Tibial artery (tissue), 4 donors: ENCODE measurements at places on chromosomes 1 and 21.
A peak's percentile ranks its signal among the peaks of the same experiment; 100 is the strongest.

GRCh38 chr1:246726255-246726679 is 2.1 kb downstream of the SCCPDH start:
- H3K27ac ChIP-seq, result no peak overlapping the region
- H3K4me3 ChIP-seq, result no peak overlapping the region
- peaks cover 45% of the 10 kb centered on the region for H3K36me3 ChIP-seq
- DNase-seq, result no peak

DNA sequence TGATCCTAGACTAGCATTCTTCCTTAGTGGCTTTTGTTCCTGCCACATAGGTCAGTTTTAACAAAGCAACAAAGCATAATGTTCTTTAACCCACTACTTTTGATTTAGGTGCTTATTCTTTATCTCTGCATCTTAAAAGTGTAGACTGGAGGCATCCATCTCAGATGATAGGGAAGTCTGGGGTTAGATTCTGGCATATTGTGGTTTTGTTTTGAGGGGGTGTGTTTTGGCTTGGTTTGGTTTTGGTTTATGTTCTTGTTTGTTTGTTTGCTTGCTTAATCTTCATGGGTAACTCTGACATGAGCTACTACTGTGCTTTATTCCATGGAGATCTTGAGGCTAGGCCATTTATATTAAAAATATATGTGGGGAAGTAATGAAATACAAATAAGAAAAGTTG is 40.3 kb upstream of the MYOCOS start:
- no peaks in the 10 kb centered on the region for H3K4me1 ChIP-seq
- H3K27me3 ChIP-seq, result no peaks in the 10 kb centered on the region
- no peak for DNase-seq
- peaks cover 93% of the 10 kb centered on the region for H3K36me3 ChIP-seq
- no peak overlapping the region for H3K27ac ChIP-seq
- H3K4me3 ChIP-seq, result no peak overlapping the region

DNA sequence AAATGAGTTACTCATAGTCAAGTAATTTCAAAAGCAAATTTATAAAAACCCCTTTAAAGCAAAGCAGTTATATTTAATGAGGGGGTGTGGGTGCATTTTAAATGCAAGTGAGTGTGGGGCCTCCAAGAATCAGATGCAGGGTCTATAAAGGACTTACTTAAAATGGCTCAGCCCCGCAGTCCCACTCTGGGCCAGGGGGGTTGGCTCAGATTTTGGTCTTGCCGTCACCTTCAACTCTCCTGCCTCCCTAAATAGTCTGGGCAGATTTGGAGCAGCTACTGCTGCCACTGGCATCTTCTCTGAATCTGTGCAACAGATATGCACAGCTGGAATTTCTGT is 16.2 kb downstream of the AMPD2 start:
- no peak overlapping the region for H3K27ac ChIP-seq
- DNase-seq, result no peak
- no peak overlapping the region for H3K4me3 ChIP-seq
- no peaks in the 10 kb centered on the region for H3K27me3 ChIP-seq

DNA sequence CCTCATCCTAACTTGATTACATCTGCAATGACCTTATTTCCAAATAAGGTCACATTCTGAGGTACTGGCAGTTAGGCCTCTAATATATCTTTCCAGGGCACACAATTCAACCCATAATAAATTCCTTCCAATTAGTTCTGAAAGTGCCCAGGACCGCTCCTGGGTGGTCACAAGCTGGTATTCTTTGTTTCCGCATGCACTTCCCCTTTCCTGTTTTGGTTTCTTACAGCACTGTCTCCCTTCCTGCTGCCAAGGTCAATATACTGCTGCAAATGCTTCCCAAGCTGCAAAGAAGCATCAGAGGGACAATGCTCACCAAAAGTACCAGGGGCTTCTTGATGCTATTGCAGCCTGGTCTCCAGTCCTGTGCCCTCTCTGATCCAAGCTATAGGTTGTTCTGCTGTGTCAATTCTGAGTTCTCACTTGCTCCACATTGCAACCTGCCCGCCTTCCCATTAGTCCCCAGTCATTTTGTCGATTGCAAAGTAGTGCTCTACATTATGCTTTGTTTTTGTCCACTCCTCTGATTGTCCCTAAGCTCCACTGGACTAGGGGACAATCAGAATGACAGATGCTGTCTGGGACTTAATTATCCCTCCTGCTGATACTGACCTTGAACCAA is 13.9 kb upstream of the XPR1 start:
- H3K27me3 ChIP-seq, result no peaks in the 10 kb centered on the region
- H3K36me3 ChIP-seq, result no peaks in the 10 kb centered on the region

DNA sequence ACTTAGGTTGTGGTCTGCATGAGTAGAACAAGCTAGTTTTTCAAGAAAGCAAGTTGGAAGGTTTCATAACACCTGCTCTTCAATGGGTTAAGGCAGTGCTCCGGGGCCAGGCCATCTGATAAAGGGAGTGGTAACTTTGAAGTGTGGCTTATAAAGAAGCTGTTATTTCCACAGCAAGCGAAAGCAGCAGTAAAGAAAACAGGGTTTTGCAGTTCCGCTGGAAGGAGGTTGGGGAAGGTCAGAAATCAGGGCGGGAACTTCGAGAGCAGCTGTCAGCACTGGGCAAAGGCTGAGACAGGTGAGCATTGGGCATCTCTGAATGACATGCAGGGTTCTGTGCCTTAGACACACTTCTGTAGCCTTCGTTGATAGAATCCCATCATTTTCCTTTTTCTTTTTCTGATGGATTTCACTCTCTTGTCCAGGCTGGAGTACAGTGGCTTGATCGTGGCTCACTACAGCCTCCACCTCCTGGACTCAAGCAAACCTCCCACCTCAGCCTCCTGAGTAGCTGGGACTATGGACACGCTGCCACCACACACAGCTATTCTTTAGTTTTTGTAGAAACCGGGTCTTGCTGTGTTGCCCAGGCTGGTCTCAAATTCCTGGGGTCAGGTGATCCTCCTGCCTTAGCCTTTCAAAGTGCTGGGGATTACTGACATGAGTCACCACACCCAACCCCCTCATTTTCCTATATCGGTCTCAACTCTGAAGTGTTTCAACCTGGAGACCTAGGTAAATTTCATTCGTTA is 20.5 kb downstream of the TMEM51 start:
- H3K4me1 ChIP-seq, result peaks cover 2% of the 10 kb centered on the region
- no peak overlapping the region for H3K27ac ChIP-seq
- H3K27me3 ChIP-seq, result no peaks in the 10 kb centered on the region
- no peak for DNase-seq
- H3K36me3 ChIP-seq, result no peaks in the 10 kb centered on the region
- no peak overlapping the region for H3K4me3 ChIP-seq

DNA sequence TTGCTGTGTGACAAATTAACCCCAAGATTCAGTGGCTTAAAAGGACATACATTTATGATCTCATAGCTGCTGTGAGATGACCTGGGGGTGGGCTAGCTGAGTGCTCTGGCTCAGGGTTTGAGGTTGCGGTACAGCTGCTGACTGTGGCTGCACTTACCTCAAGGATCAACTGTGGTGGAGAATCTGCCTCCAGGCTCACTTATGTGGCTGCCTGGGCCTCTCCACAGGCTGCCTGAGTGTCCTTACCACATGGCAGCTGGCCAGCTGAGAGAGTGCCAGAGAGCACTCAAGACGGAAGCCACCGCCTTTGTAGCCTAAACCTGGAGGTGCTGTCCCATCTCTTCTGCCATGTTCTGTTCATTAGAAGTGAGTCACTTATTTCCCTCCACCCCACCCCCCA is 5.7 kb downstream of the LRRC71 start:
- H3K4me3 ChIP-seq, result no peak overlapping the region
- peak; percentile 51 for DNase-seq

DNA sequence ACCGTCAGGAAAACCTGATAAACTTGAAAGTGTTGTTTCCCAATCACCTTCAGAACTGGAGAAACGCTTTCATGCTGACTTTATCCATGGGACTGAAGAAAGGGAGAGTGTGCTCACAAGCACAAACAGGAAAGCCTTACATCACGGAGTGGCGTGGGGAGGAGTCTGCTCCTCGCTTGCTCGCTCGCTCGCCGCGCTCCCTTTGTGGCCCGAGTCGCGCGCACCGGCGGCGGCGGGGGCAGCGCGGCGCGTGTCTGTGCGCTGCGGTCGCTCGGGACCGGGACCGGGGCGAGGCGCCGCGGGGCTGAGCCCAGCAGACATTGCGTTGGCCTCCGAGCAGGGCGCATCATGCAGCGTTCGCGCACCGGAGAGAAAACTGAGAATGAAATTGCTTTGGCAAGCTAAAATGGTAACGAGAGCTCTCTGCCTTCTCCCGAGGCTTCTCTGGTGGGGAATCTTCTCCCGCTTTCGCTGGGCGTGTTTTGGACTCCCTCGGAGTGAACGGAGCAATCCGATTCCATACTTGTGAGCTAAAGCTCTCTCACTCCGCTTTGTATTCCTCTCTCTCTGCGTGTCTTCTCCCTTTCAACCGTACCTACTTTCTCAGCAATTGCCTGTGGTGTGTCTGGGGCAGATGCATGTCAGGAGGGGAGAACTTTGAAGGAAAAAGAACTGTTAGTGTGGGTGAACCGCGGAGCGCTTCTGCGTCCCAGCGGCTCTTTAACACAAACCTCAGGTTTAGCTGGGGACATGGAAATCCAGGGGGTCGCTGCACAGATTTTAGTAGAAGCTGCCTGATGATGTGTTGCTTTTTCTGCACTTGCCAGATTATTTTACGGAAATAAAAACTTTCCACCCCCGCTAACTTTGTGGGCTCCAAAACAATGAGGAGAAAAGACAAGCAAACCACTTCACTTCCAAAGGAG is at the start of gene RGL1:
TSS of gene RGL1 (plus strand) at position 205 of the 926 bp plus-strand sequence. CDS start at position 383, 178 bp downstream.
- peak within 1 kb of the TSS; percentile 50 for H3K4me3 ChIP-seq
- no peaks in the 10 kb centered on the region for H3K36me3 ChIP-seq
- no peaks in the 10 kb centered on the region for H3K4me1 ChIP-seq
- H3K27ac ChIP-seq, result peak within 1 kb of the TSS; percentile 49
- DNase-seq, result peak; percentile 84

- H3K36me3 ChIP-seq, result no peaks in the 10 kb centered on the region
- H3K27me3 ChIP-seq, result no peaks in the 10 kb centered on the region
- no peaks in the 10 kb centered on the region for H3K4me1 ChIP-seq
- H3K4me3 ChIP-seq, result no peak overlapping the region
These were observed 3.6 kb upstream of the ZMYM4 start for GRCh38 chr1:35264871-35265270.

DNA sequence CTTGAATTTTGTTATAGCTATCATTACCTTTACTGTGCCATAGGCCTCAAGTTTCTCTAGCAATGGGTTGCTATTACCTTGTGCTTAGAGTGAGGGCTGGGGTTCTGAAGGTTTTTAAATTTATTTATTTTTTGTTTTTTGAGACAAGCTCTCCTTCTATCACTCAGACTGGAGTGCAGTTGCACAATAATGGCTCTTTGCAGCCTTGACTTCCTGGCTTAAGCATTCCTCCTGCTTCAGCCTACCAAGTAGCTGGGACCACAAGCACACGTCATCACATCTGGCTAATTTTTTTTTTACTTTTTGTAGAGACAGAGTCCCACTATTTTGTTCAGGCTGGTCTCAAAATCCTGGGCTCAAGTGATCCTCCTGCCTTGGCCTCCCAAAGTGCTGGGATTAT is 41.5 kb downstream of the SNX27 start:
- H3K4me3 ChIP-seq, result no peak overlapping the region
- H3K36me3 ChIP-seq, result peaks cover 6% of the 10 kb centered on the region
- no peak overlapping the region for H3K27ac ChIP-seq
- no peaks in the 10 kb centered on the region for H3K27me3 ChIP-seq
- DNase-seq, result no peak
- H3K4me1 ChIP-seq, result no peaks in the 10 kb centered on the region

GRCh38 chr1:218436346-218436745 is 91.2 kb downstream of the TGFB2 start:
- no peak overlapping the region for H3K27ac ChIP-seq
- H3K4me1 ChIP-seq, result peaks cover 16% of the 10 kb centered on the region
- H3K4me3 ChIP-seq, result no peak overlapping the region
- H3K27me3 ChIP-seq, result no peaks in the 10 kb centered on the region

DNA sequence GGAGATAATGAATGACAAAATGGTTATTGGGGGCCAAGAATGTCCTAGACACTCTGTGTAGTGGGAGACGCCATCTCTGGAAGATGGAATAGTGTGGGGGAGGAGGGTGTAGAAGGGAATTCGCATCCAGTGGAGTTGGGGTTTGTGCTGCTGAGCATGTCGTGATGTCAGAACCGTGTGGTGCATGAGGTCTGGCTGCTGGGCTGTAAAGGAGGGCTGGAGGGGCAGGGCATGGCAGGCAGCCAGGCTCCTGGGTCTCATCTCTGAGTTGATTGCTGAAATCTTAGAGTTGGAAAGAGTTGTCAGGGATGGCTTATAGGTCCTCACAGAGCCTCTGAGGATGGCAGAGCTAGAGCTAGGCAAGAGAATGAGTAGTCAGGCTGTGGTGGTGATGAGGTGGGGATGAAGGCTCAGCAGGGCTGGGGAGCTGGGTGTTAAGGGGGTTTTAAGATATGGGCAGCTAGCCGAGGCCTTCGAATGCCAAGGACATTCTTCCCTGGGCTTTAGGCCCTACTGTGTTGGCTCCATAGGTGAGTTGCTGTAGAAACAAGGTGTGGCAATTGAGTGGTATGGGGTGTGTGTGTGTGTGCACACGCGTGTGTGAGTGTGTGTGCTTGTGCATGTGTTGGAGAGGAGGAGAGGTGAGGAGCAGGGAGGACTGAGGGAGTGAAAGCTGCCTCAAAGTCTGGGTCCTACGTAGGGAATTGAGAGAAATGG is 1.9 kb downstream of the PPFIA4 start:
- peaks cover 27% of the 10 kb centered on the region for H3K4me1 ChIP-seq
- no peak overlapping the region for H3K4me3 ChIP-seq
- no peaks in the 10 kb centered on the region for H3K27me3 ChIP-seq
- peak overlapping the region; percentile 45 for H3K27ac ChIP-seq
- DNase-seq, result no peak
- peaks cover 15% of the 10 kb centered on the region for H3K36me3 ChIP-seq

DNA sequence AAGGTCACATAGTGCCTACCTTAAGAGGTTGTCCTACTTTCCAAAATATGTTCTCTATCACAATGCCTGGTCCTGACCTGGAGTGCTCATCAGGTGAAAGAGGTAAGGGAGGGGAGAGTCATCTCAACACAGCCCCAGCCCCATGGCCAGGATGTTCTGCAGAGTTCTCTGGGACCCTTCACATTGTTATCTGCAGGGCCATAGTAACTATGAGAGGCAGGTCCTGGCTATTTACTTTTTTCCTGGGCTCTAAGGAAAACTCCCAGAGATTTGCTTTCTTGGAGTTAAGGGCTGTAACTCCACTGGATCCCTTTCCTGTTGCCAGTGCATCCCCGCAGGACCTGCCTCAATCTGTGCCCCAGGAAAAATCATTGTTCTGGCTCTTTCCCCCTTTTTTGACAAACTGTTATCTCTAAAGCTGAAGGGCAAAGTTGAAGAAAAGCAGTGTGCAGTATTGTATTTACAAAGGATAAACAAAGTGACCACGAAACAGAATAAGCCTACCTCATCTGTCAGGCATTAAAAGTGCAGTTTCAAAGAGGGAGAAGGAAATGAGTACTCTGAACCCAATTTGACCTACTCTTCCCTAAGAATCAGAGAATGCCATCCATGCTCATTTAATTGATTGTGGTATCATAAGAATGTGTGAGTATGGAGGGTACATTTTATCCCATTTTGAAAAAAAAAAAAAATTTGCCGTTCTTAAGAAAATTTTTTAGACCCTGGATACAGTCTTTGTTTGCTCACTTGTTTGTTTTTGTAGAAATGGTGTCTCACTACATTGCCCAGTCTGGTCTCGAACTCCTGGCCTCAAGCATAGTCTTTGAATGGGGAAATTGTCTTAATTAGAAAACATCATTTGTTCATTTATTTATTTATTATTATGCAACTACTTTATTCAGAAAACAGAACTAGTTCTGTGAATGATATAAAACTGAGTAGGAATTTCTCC is 149.6 kb downstream of the RHOU start:
- H3K4me1 ChIP-seq, result no peaks in the 10 kb centered on the region
- no peak for DNase-seq
- no peak overlapping the region for H3K4me3 ChIP-seq
- no peaks in the 10 kb centered on the region for H3K27me3 ChIP-seq
- no peaks in the 10 kb centered on the region for H3K36me3 ChIP-seq
